ENCODE measurements at places on chromosomes 5 and 9.
A peak's percentile ranks its signal among the peaks of the same experiment; 100 is the strongest.

DNA sequence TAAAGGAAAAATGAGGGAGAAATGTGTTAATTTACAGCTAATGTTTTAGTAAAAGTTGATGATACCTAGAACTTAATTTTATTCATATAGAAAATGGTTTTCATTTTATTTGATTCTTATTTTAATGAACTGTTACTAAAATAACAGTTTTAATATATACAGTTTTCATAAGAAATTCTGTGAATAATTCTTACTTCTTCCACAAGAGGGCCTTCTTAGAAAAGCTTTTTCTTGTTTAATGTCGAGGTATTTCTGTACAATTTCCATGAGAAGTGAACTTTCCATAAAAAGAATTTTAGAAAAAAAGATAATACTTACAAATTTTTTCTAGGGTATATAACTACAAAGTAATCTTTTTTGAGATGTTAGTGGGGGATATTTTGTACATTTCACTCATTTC, 73.9 kb downstream of the KLF9 start:
- DNase-seq = no peak

DNA sequence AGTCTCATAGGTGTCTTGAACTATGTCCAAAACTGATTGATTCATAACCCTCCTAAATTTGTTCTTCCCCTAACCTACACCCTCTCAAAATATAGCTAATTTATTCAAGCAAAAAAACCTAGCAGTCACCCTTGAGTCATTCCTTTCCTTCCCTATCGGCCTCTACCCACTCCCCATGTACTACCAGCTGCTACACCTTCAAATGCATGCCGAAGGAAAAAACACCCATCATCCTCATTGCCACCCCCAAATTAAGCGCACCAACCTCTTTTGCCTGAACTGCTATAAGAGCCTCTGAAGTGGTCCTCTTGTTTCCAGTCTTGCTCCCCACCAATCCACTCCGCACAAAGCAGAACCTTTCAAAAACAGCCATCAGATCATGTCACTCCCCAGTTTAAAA, 12.6 kb downstream of the LIFR start:
- no peak for DNase-seq

- DNase-seq = no peak
Observed at GRCh38 chr5:13985731-13986418, 41.4 kb upstream of the DNAH5 start.

DNA sequence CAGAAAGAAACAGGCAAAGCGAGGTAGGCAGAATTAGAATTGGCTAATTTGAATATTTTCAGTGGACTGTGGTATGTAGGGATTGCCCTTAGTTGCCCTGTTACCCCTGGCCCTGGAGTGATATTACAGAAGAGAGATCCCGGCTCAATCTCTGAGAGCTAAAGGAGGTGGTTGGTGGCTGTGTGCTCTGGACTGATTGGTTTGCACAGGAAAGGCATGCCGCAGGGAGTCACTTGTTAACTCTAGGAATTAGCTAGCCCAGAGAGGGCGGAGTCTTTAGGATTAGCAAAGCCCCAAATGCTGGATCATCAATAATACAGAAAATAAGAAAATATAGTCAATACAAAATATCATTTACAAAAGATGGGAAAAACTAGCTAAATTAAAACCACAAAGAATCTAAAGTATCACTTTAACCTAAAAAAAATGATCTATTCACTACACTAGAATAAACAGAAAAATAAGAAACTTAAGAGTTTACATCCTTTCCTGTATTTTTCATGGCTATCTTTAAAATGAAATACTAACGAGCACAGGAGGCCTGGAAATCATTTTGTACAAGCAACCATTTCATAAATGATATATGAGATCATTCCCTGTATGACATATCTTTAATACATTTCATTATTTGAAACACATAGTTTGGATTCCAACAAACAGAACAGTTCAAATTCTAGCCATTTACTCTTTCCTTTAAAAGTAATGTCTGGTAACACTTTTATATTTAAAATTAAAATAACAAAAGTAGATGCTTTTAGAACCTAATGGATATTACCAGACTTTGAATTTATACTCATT, 71.1 kb downstream of the GNAQ start:
- no peak for DNase-seq

GRCh38 chr5:42321785-42322184, 101.5 kb upstream of the GHR start:
- DNase-seq = no peak

- no peak for DNase-seq
Observed at GRCh38 chr5:42090162-42090561, 165.1 kb downstream of the FBXO4 start.

DNA sequence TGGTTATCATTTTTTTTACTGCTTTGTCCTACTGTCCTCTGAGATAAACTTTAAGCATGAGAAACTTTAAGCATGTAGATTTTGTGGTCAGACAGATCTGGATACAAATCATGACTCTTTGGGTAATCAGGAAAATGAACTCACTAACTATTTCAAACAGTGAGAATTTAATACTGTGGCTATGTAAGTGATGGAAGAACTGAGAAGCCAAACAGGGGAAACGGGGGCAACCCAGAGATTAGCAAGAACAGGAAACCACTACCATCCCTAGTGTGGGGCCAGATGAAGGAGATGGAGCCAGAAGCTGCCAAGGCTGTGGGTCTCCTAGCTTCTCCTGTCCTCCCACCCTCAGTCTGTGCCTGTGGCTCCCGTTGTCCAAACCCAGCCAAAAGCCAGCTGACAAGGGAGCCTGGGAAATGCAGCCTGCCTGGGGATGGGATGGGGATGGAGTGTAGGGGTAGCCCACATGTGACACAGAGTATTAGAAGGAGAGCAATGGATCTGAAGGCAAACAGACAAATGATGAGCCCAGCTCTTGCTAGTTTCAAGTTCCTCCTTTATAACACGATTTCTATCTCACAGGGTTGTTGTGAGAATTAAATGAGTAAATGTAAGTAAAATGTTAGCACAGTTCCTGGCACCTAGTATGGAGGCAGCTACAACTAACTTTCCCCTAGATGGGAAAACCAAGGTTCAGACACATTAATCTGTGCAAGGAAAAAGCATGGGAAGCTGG, 27.7 kb upstream of the CDC23 start:
- DNase-seq = no peak

GRCh38 chr5:173699966-173700365, 83.5 kb upstream of the BOD1 start:
- no peak for DNase-seq

- DNase-seq = no peak
Observed at GRCh38 chr9:127489471-127490115, 38.3 kb downstream of the LRSAM1 start.

DNA sequence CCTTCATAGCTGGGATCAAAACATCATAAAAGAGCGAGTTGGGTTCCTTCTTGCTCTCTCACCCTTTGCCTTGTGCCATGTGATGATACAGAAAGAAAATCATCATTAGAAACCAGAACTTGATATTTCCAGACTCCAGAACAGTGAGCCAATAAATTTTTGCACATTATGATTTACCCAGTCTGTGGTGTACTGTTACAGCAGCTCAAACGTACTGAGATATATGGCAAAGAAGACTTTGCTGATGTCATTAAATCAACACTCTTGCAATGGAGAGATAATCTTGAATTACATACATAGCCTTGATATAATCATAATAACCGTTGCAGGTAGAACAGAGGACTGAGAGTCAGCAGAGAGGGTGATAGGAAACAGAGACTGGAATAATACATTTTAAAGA, 1271.6 kb downstream of the CDH12 start:
- no peak for DNase-seq

- no peak for DNase-seq
Observed at GRCh38 chr9:127912882-127913281, 4.0 kb downstream of the ST6GALNAC4 start.

GRCh38 chr5:126645132-126645531, 44.4 kb downstream of the PHAX start:
- DNase-seq = no peak

GRCh38 chr5:93598091-93599000, 15.3 kb downstream of the NR2F1 start:
- DNase-seq = no peak

- no peak for DNase-seq
Observed at GRCh38 chr9:32340361-32340760, 44.1 kb upstream of the ACO1 start.

- DNase-seq = no peak
Observed at GRCh38 chr9:106419829-106420228, 443.1 kb upstream of the ZNF462 start.

DNA sequence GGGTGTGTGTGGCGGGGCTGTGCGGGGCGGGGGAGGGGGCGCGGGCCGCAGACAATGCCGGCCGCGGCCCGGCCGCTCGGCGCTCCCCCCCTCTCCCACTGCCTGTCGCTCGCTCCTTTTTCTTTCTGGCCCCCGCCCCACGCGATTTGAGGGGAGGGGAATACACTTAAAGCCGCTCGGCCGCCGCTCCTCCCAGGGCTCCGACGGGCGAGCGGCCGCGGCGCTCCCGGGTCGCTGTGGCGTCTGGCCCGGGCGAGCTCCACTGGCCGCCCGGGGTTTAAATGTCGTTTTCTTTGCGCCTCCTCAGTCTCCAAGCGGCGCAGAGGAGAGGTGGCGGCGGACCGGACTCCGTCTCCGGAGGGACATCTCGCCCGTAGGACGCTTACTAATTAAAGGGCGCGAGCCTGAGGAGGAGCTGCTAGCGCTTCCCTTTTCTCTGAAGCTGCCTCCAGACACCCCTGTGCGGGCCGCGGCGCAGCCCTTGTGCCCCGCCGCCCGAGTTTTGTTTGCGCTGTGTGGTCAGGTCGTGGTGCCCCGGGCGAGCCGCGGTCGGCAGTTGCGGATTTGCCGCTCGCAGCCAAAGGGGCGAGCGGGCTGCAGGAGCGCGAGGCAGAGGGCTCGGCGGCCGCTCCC, 1.4 kb downstream of the ZSWIM6 start:
- DNase-seq = peak; percentile 32

- DNase-seq = no peak
Observed at GRCh38 chr5:173554989-173555705, 61.3 kb downstream of the BOD1 start.

DNA sequence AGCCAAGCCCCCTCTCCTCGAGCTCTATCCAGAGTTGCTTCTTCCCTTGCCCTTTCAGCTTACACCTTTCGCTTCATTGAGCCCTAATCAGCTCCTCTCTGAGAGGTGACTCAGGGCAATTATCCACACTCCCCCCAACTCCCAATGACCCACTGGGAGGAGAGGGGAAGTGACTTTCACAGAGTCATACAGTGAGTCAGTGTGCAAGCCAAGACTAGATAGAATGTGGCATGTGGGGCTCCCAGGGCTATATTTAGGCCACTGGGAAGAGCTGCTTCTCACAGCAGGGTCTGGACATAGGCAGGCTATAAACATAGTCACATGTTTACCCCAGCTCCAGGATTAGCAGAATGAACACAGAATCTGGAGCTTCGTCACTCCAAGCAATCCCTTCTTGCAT, 57.4 kb downstream of the NRG2 start:
- no peak for DNase-seq

GRCh38 chr5:130651440-130651839, 513.6 kb downstream of the HINT1 start:
- no peak for DNase-seq

DNA sequence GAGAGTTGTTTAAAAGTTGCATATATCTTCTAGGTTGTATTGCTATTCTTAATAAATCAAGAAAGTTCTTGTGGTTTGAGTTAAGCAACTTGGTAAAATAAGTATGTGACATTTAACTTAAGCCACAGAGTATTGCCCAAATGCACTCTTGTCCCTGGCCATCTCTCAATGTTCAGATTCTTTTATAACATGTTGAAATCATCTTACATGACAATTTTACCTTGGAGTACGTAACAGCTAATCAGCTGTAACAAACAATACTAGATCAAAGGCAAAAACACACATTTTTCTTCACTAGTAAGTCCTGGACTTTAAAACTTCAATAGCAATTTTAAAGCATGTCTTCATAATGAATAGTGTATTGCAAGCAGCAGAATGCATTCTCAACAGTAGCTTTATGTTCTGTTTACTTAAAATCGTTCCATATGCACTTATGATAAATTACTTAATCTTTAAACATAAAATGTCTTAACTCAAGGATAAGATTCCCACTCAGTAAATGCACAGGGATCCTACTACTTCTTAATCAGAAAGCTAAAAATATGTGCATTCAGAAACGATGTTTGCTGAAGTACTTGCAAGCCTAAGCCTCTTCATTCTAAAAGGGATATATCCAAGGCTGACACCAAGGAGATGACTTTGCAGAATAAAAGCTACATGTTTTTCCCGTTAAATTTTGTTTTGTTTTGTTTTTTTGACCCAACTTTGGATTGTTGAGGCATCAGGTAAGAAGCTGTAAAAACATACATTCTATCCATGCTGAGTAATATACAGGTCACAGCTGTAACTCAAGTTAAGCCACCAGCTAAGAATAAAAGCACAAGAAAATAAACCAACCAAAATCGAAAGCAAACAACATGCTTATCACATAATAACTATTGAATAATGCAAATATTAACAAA, 86.1 kb upstream of the NFIB start:
- no peak for DNase-seq

- no peak for DNase-seq
Observed at GRCh38 chr9:92564504-92564903, 28.7 kb upstream of the ECM2 start.

GRCh38 chr9:112028242-112029221, 131.9 kb downstream of the UGCG start:
- DNase-seq = no peak

- DNase-seq = no peak
Observed at GRCh38 chr9:125472562-125472925, 210.9 kb downstream of the GAPVD1 start.

DNA sequence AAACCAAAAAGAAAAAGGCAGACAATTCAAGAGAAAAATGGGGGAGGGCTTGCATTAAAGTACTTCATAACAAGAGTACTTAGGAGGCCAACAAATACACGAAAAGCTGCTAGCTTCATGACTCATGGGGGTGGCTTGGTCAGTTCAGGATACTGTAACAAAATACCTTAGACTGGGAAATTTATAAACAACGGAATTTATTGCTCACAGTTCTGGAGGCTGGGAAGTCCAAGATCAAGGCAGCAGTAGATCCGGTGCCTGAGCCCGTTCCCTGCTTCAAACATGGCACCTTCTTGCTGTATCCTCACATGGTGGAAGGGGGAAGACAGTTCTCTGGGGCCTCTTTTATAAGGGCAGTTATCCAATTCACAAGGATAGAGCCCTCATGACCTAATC, 111.4 kb downstream of the C9orf50 start:
- DNase-seq = no peak

DNA sequence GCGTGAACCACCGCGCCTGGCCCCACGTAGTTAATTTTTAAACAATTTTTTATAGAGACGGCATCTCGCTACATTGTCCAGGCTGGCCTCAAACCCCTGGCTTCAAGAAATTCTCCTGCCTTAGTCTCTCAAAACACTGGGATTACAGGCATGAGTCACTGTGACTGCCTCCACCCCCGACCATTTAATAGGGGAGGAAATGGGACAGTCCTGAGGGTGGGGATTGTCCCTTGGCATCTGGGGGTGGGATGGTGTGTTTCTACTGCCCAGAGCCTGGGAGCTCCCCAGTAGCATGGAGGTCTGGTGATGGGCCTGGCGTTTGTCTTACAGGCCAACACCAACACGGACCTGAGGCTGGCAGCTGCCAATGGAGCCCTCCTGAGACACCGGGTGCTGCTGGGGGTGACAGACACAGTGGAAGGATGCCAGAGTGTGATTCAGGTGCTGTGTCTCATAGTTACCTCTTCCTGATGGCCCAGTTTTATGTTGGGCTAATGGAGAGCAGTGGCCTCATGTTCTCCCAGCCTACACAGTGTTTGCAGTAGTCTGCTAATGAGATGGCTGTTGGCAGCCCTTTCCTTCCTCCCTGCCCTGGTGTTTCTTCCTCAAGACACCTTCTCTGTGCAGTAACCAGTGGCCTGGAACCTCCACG, 22.5 kb downstream of the TMEM268 start:
- DNase-seq = no peak

- DNase-seq = no peak
Observed at GRCh38 chr5:22242532-22242931, 610.6 kb downstream of the CDH12 start.

GRCh38 chr5:65811885-65812284, 89.9 kb downstream of the NLN start:
- no peak for DNase-seq

All from CD4-positive, alpha-beta T cell (primary cell).